Hematopoietic multipotent progenitor cell treated with erythropoietin and hydrocortisone succinate and interleukin-3 and kit ligand, for 15 days (in vitro differentiated cells): ENCODE measurements at places on chromosomes 3 and 15.

DNA sequence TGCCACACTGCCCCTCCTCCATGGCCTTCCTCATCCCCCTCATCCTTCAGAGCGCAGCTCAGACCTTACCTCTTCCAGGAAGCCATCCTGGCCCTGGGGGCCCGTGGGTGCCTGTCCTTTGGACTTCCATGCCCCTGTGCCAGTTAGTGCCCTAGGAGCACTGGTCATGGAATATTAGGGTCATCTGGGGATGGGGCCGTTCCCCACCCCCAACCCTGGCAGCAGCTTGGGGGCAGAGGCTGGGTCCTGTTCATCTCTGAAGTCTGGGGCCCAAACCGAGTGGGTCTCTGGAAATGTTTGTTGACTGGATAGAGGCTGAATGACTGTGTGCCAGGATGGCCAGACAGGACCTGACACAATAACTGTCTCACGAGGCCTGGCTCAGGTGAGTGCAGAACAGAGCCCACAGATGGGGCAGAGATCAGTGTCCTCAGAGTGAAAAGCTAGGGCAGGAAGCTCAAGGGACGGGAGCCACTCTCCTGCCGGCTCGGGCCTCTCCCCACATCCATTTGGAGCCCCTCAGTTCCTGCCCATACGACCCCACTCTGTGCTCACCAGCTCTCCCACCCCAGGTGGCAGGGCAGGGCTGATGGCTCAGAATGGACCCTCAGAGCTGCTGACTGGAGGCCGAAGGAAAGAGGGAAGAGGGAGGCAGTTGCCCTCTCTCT is 62.5 kb downstream of the TLE3 start:
- DNase-seq, result no peak

GRCh38 chr3:186933816-186934215 is 3.5 kb downstream of the ST6GAL1 start:
- DNase-seq, result no peak

DNA sequence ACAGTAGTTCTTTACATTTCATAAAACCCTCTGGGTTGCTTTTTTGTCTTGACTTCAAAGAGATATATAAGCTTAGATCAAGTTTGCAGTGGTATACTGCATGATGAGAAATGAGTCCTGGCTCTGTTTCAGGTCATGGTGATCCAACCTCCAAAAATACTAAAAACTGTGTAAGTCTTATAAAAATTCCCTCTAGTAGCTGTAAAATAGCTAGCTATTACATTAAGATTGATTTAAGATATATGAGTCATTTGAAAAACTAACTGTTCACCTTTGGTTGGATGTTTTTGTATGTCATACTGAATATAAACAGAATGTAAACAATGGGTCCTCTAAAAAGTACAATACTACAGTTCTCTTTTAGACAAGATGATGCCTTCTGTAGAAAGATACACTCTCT is 879.2 kb downstream of the ROBO1 start:
- DNase-seq, result no peak

GRCh38 chr3:9980251-9980650 is 6.4 kb downstream of the EMC3 start:
- DNase-seq, result no peak

DNA sequence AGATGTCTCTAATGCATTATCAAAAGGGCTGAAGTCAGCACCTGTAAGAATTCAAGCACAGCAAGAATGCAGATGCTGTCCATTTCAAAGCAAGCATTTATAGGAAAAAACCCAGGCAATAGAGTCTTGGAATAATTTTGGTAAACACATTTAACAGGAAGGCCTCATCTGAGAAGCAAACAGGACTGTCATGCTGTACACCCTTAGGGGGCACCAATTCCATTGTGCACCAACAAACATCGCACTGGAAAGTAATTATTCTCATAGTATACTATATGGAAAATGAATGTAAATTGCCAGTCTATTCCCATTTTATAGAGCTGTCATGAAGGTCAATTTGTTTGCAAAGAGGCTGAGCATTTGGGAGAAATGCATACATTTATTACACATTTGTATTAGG is 247.3 kb upstream of the SUCLG2 start:
- DNase-seq, result no peak

GRCh38 chr3:41094351-41094750 is 105.0 kb upstream of the CTNNB1 start:
- DNase-seq, result no peak

DNA sequence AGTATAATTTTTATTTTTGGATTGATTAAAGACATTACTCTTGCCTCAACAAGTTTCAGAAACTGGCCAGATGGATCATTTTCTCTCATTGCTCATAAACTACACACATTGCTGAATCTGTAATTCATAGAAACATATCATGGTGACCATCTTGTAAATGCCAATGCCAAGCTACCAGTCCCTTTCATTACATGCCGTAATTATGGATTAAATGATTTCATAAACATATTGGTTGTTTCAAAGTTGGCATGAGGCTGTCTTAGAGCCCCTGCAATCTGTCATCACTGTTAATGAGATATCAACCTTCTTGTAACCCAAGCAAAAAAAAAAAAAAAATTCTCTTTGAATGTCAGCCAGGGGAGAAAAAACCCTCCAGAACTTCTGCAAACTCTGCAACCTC is 112.2 kb downstream of the DCLK3 start:
- no peak for DNase-seq

GRCh38 chr15:35431281-35431680 is 114.7 kb downstream of the DPH6 start:
- DNase-seq, result no peak

GRCh38 chr3:158631981-158632380 is 12.3 kb upstream of the GFM1 start:
- no peak for DNase-seq

DNA sequence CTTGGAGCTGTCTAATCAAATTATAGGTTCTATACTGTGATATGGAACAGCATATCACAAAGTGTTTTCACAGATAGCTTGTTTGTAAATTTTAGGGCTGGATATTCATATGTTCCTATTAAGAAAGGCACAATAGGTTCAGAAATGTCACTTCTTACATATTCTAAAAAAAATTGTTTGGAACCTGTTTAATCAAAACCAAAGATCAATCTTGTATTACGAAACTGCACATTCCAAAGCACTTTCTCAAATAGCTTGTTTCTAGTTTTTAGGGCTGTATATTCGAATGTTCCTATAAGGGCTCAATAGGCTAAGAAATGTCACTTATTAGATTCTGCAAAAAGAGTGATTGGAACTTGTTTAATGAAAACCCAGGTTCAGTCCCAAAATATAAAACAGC is 67.4 kb upstream of the OSBPL11 start:
- no peak for DNase-seq

DNA sequence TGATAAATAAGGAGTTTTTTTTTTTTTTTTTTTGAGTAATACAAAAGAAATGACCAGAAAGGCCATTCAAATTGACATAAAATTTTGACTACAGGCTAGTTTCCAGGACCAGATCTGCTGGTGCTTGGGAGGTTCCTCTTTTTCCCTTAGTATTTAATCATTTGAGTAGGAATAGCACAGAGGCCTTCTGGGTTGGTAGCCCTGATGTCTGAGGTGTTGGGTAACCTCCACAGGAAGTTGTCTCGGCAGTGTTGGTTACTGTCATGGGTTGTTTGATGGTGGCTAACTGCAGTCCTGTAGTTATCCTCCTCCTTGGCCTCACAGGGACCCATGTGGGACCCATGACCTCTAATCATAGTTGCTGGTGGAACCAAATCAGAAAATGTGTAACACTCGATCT is 91.1 kb downstream of the USP13 start:
- no peak for DNase-seq

GRCh38 chr3:50562861-50563260 is 4.7 kb downstream of the C3orf18 start:
- DNase-seq, result no peak
